Suprapubic skin (tissue), 4 donors: ENCODE measurements at places on chromosomes 13 and 19. TPM values are rescaled to one million over a fixed set of nuclear protein-coding genes. Genes with fewer than 3 reads are reported as not detected.

NCR1 gene
- not detected for total RNA-seq

DNA sequence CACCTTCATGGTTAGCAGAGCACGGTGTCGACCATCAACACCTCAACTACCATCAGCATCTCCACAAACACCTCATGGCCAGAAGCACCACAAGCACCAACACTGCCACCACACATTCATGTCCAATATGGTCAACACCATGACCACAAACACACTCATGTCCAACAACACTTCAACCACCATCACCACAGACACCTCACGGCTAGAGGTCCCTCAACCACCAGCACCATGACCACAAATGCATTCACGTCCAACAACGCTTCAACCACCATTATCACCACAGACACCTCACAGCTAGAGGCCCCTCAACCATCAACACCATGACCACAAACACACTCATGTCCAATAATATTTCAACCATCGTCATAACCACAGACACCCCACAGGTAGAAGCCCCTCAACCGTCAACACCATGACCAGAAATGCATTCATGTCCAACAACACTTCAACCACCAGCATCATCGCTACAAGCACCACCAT, 10.2 kb downstream of the TRAPPC5 start:
- no peak for DNase-seq

DNA sequence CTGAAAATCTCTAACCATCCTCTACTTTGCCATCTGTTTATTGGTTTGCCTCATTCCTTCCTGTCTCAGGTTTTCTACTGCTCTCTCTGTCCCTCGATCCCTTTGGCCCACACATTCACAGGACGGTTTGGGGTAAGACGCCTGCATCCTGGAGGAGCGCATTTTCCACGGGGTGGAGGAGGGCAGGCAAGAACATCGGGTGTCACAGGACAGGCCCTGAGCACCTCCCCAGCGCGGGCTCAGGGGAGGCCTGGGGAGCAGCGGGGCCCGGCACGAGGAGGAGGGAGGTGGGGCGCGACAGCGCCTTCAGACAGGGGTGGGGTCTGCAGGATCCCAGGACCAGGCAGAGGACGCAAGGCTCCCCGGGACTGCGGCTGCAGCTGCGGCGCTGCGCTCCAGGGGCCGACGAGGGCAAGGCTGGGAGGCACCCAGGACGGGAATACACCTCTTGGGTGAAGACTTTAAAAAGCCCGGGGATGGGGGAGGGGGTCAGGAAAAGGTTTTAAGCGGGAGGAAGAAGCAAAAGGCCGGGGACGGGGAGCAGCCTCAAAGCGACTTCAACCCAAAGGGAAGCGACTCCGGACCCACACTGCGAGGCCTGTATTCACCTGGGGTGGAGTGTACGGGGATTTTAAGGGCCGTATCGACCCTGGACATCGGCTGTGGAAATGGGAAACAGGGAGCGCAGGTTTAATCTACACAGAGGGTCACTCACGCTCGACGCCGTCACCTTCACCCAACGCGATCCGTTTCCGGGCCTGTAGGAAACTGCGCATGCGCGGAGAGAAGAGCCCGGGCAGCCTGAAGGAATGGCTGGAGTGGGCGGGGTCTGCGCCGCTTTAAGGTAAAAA, at the start of gene ZNF415:
Gene ZNF415, minus strand, starts transcription at position 770 of the 851 bp plus-strand sequence. CDS start 10,234 bp downstream, outside the sequence.
- peak; percentile 64 for DNase-seq

DNA sequence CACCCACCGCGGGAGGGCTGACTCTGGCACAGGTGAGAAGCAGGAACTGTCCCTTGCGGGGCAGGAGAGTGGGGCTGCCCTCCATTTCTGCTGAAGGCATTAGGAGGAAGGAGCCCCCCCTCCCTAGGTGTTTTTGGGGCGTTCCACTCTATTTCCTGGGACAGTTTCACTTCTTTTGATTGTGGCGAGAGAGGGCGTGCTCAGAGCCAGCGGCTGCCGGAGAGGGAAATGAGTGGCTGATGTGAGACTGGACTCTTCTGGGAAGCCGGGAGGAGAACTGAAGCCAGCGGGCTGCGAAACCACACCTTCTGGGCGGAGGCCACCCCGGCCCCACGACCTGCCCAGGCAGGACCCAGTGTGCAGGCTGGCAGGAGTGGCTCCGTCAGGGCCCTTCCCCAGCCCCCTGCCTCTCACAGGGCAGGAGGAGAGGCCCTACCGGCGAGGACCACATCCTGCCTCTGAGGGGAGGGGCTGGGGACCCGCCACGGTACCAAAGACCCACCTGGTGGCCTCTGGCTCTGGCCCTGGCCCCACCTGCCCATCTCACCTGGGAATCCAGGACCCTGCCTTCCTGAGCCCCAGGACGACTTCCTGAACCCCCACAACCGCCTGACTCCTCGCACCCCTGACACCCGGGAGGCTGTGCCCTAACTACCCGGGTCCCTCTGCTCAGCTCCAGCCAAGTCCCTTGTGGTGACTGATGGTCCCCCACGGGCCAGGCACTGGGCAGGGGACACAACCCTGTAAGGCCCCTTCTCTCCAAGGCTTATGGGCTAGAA, 25.9 kb downstream of the MPND start:
- DNase-seq = peak; percentile 82

DNA sequence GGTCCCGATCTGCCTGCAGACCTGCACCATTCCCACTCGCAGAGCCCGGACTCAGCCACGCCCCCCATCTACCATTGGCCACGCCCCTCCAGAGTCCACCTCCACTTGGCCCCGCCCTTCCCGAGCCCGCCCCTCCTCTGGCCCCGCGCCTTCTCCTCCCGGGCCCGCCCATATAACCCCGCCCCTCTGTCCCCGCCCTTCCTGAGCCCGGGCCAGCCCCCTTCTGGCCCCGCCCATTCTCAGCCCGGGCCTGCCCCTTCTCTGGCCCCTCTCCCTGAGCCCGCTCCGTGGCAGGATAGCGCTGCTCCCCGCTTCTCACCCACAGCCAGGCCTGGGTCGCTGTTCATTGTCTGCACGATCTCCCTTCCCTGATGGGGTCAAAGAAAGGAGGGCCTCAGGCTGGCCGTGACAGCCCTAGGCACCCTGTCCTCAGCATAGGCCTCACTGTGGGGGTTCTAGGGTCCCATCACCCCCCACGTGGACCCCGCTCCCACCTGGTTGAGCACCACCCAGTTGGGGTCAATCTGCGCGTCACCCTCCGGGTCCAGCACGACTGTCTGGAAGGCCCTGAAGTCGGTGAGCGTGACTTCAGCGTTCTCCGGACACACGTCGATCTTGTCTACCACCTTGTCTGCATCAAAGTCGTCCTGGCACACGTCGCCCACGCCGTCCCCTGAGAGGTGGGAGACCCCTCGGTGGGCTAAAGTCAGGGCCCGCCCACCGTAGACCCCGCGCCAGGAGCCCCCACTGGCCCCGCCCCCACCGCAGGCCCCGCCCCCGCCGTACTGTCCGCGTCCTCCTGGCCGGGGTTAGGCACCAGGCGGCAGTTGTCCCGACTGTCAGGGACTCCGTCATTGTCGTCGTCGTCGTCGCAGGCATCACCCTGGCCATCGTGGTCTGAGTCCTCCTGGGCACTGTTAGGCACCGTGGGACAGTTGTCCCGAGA, 5.7 kb downstream of the COMP start:
- DNase-seq = peak; percentile 90

GRCh38 chr13:57128909-57129308, 11.8 kb upstream of the PRR20A start:
- DNase-seq = no peak
